Dermis blood vessel endothelial cell (primary cell): ENCODE measurements at places on chromosomes 12 and 14. TPM values are rescaled to one million over a fixed set of nuclear protein-coding genes. Genes with fewer than 3 reads are reported as not detected.

DNA sequence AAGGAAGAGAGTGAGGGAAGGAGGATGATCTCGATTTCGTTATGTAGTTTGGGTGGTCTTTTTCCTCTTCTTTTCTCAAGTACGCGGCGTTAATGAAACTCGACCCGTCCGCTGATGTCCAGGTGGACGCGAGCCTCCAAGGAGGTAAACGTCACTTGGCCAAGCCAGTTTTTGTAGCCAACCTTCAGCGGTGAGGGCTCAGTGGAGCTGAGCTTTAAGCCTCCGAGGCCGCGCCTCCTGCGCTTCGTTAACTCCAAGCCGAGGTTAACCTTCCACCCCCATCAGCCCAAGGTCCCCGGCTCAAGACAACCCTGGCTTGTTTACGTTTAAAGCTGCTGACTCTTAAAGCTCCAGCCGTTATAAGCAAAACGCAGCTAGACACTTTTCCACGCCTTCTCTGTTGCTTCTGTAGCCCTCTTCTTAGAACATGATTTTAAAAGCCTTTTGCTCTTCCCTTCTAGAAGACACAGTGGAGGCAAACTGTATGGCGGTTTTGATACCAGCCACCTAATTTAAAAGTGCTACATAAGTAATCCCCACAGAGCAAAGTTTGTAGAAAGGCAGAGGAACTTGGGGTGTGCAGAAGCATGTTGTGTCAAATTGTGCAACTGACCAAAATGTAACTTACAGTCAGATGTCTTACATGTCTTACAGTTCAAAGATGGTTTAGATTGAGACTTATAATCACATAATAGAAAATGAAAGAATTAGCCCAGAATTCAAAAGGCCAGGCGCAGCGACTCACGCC lies 923 bp upstream of the ITPR2 start:
- no peak for DNase-seq

The TMEM121 gene
- 4.6 and 11.7 TPM in 2 replicates for total RNA-seq

GRCh38 chr14:57640036-57640435 lies 146.4 kb upstream of the CCDC198 start:
- no peak for DNase-seq

- DNase-seq: peak; percentile 1
Observed at GRCh38 chr12:16606201-16606849, 363 bp upstream of the LMO3 start.

The MDP1 gene
- total RNA-seq: 5.9 and 23.7 TPM in 2 replicates

DNA sequence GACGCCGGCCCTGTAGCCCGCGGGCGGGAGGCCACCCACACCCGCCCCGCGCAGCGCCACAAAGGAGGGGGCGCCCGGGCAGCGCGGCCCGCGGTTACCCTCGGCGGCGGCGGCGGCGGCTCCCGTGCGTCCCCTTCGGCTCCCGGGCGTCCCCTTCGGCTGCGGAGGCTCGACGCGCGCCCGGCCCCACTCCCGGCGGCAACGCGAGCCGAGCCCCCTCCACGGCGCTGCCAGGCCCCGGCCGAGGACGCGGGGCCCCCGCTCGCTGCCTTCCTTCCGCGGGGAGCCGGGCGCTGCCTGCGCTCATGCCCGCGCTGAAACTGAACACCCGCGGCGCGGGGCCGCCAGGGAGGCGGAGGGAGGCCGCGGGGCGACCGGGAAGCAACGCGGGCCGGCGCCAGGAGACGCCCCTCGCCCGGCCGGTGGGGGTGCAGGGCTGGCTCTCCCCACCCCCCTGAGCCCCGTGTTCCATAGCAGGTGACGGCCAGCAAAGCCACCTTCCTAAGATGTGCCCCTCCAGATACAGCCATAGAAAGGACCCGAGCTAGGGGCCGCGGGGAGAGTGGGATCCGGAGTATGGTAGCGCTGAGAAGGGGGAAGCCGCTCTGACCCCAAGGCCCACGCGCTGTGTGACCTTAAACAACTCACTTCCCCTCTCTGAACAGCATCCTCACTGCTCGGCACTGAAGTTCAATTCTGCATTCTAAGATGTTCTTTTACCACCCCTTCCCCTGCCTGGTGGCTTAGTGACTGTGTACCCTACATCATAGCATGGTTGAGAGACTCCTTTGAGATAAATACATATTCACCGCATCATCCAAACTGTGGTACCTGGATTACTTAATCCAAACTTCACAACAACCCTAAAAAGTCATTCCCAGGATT lies 42.8 kb downstream of the KDM2B start:
- DNase-seq: peak; percentile 22

The INHBC gene
- not detected in 2 replicates for total RNA-seq

The TXNDC16 gene
- total RNA-seq: 3.4 and 4.7 TPM in 2 replicates

The SINHCAF gene
- total RNA-seq: 99.3 and 136 TPM in 2 replicates

- no peak for DNase-seq
Observed at GRCh38 chr12:20482491-20483054, 114.2 kb downstream of the PDE3A start.

DNA sequence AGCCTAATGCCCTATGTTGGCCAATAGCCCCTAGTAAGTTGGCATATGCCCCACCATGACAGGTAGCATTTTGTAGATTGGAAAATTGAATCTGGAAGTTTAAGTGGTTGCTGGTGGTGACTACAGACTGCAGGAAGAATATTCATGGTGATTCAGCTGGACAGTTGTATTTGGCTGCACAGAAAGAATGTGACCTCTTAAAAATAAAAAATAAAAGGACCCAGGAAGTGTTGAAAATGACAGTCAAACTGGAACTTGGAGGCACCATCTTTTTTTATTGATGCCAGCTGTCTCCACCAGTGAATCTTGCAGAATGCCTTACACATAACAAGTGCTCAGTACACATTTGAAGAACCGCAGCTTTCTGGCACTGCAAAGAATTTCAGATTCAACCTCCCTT lies 73.9 kb downstream of the PRMT8 start:
- no peak for DNase-seq

DNA sequence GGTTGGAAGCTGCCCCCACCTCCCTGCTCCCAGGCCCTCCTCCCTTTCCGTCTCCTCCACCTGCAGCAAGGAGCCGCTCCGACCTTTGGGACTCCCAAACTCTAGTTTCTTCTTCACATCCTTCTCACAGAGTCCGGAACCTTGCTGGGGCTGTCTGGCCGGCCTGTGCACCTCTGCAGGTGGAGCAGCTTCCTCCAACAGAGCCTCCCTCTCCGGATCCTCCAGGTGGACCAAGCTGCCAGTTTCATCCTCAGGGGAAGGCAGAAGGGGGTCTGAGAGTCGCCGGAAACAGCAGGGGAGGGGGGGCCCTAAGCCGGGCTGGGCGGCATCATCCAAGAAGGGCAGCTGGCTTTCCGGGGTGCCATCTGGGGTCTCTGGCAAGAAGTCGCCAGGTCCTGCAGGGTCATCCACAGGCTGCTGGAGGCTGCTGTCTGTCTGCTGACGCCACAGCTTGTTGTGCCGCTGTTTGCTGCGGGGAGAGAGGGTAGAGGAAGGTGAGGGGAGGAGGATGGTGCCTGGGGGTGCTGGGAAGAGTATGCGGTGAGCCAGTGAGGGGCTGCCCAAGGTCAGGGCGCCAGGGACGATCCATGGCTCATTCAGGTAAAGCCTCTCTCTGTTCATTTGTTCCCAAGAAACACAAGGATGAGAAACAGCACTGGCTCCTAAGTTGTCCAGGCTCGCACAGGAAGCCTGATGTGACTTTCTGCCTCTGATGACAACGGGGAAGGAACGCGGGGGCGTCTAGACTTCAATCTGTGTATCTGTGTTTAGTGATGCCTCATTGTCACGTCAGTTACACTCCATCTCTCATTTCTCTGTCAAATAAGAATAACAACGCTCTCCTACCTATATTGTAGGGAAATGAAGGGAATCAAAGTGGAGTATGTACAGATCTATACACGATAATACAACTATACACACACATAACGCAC lies 61.3 kb upstream of the CORO1C start:
- DNase-seq: no peak

The CDK17 gene
- total RNA-seq: 182 and 232 TPM in 2 replicates
